HuH-7.5 (cell line): ENCODE measurements at places on chromosomes 3 and 15.

- DNase-seq = no peak
Observed at GRCh38 chr15:68658641-68659358, 80.0 kb downstream of the CORO2B start.

DNA sequence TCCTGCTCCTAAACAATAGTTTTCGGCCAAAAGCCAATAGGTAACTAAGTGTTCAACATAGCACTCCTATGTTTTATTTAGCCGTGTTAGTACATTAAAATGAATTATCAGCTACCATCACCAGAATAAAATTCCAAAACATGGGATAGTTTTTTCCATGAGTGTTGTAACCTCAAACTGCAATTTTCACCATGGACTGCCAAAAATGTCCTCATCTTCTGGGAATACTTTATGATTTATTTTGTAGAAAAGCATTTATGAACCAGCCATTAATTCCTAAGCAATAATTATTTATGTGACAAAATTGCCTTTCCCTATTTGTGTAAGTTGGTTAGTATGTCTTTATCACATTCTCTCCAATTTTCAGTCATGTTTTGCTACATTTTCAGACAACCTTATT lies 438.1 kb downstream of the NAALADL2 start:
- DNase-seq = no peak

DNA sequence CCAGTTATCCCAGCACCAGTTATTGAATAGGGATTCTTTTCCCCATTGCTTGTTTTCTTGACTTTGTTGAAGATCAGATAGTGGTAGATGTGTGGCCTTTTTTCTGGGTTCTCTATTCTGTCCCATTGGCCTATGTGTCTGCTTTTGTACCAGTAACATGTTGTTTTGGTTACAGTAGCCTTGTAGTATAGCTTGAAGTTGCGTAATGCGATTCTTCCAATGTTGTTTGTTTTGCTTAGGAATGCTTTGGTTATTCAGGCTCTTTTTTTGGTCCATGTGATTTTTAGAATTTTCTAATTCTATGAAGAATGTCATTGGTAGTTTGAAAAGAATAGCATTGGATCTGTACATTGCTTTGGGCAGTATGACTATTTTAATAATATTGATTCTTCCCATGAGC lies 94.3 kb upstream of the CHMP2B start:
- no peak for DNase-seq

DNA sequence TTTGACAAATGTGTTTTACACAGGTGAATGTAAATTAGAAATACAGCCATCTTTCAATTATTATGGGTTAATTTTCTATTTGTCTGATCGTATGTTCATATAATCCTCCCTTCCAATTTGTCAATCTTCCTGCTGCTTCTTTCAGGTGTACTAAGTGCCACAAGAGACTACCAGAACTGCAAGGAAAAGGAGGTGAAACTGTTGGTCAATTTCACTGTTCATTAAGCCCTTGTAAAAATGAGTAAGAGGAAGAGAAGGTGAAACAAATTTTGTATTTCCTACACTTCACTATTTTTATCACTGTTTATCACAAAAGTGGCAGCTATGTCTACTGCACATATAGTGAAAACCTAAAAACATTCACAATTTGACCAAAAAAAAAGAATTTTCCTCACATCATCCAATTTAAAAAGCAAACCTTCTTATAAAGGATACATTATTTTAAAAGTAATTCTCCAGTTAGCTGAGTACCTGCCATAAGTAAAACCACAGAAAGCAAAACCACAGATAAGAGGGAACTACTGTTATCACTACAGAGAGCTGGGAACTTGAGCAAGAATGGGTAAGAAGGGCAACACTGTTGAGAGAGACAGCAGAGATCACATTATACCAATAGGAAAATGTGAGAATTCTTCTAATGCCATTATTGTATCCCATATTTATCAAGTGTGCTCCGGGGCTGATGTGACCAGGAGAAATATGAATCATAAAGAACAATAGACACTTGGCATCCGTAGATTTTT lies 163.0 kb downstream of the TBC1D5 start:
- no peak for DNase-seq
